ENCODE measurements at places on chromosomes 6 and 20. TPM values are rescaled to one million over a fixed set of nuclear protein-coding genes. Genes with fewer than 3 reads are reported as not detected.

Gene SOX18
- total RNA-seq: not detected

Gene GSTA2
- not detected for total RNA-seq

Gene PLA2G7
- total RNA-seq: 8.9 TPM

Gene ARMH2
- 8.4 TPM for total RNA-seq

Gene PMEPA1
- 8.7 TPM for total RNA-seq

Gene EDN1
- 1.4 TPM for total RNA-seq

Gene RMND1
- 11.7 TPM for total RNA-seq

Gene UBE2C
- total RNA-seq: 0.57 TPM

Gene FAM135A
- 6.8 TPM for total RNA-seq

- DNase-seq: no peak
Measured at GRCh38 chr6:151617539-151617938, 123.7 kb downstream of the CCDC170 start.

- DNase-seq: no peak
Measured at GRCh38 chr6:113122060-113122459, 735.1 kb upstream of the MARCKS start.

DNA sequence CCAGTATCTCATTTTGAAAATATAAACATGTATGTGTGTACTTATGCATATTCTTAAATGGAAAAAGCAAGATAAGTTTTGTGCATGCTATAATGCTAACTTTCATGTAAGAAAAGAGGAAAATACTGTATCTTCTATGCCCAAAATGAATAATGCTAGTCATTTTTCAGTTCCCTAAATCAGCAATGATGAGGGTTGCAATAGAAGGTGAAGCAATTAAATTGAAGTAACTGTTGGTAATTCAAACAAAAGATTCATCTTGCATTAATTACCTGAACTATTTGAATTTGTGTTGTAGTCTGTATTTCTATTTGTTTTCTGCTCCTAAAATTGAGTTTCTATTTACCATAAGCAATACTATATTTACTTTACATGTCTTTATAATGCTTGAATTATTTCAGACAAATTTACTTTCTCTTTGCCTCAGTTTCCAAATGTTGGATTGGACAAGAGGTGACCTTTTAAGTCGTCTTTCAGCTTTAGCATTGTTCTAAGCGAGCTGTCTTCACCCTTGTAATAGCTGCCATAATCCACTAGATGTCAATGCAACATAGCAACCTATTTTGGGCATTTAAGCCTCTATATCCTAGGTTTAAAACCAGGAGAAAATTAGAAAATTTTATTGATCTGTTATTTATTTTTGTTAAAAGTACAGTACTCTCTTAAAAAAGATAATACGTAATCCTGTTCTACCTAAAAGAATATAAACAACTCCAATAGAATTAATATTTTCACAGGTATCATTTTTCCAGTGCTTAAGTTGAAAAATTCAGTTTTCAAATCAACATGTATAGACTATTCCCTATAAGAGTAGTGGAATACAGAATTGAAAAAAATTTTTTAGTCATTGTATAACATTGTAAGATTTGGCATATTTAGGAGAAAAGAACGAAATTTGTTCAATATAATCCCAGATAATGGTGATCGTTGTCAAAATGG, 52.3 kb upstream of the IFNGR1 start:
- DNase-seq: peak; percentile 27

- DNase-seq: no peak
Measured at GRCh38 chr6:168403370-168404005, 37.5 kb upstream of the SMOC2 start.

DNA sequence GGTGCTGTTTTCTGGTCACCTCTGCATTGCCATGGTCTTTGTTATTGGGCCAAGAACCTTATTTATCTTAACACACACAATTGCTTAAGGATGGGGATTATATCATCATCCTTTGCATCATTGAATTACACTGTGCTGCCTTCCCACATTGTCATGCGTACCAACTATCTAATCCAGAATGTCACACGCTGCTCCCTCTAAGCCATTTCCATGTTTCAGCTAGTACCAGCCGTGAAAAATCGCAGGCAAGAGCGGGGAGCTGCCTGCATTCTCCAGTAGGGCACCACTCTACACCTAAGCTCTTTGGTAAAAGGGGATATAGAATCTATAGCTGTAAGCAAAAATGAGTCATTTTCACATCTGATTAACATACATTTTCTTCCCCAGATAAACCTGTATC, 277.0 kb downstream of the PRL start:
- no peak for DNase-seq

DNA sequence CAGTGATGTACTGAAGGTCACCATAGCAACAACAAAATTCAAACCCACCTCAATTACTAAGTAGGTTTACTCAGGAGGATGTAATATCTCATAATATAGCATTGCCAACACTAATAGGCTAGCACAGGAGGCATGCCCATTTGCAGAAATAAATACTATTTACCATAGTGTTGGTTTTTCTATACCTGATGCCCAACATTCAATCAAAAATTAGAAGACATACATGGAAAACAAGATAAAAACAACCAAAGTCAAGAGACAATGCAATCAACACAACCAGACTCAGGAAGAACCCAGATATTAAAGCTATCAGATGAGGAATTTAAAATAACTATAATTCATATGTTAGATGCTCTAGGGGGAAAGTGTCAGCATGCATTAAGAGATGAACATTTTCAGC, 14.3 kb upstream of the TXNDC5 start:
- no peak for DNase-seq

DNA sequence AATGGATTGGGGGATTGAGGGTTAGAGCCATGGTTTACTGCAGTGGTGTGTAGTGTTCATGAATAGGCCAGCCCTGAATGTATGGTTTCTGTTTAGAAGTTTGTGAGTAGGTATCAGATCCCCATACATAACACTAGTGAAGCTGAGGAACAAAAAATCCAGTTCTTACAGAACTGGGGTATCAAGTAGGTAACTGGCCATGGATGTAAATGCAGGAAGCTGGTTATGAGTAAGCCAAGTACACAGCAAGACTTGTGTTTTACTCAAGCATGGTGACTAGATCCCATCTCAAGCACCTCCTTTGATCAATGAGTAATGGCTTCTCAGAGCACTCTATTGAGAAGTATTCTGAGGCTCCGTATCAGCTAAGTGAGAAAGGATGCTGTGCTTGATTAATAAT, 613.7 kb upstream of the FLRT3 start:
- DNase-seq: no peak

- no peak for DNase-seq
Measured at GRCh38 chr20:8967641-8968245, 101.1 kb upstream of the PLCB4 start.

DNA sequence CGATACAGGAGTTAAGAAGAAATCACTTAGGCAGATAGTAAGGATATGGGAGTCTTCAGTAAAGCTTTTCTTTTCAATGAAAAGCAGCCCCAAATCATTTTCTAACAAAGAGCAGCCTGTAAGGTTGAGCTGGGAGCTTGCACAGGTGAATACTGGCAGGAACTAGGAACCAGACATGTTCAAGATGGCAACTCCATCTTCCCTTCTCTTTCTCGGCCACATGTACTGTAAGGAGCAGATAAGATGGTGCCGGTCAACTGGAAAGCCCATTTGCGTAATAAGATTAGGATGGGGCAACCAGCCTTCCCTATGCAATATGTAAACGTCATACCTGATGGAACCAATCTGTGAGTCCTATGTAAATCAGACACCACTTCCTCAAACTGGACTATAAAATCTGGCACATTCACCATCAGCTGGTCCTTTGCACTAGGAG, 46.2 kb upstream of the RNGTT start:
- no peak for DNase-seq

DNA sequence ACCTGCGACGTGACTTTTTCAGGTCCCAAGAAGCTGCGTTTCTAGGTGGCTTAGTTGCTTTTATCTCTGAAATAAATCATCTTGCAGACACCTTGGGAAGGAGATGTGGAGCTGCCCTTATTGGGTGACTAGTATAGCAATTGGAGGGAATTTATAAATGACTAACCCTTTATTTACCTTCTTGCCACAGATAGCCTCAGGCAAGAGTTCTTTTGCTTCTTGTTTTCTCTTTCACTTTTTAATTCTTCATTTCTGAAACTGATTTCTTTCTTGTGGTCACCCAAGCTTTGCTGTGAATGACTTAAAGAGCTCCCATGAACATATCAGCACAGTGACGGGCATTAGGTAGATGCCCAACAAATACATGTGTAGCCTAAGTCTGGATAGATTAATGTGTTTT, 3.0 kb downstream of the ADGRF4 start:
- no peak for DNase-seq

DNA sequence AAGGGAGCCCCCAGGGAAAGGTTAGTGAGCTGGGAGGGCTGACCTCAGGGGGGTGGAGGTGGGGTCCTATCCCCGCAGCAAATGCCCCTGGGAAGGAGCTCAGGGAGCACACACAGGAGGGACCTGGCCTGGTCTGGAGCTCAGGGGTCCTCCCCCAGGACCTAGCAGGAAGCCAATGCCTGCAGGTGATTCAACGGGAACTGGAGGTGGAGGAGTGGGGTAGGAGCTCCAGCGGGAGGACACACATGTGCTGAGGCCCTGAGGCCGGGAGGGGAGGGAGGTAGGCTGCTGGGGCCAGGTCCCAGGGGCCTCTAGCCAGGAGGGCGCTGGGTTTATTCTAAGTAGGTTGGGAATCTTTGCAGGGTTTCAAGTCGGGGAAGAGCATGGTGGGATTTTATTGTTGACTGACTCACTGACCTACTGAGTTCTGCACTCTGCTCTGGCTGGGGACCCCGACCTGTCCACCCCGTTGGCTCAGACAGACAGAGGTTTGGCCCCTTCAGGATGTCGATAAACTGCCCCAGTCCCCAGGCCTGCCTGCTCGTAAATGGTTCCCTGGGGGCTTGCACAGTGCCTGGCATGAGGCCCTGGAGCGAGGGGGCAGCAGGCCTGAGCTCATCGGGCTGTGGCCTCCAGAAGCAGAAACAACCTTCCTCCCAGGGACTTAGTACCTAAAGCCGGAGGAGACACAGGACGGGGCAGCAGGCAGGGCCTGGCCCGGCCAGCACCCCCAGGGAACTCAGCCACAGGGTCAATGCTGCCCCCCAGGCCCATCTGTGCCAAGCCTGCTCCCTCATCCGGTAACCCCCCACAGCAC, 62.3 kb downstream of the RIPOR3 start:
- DNase-seq: no peak

Measured in naive thymus-derived CD4-positive, alpha-beta T cell (primary cell).